ENCODE measurements at places on chromosomes 12 and 14.

GRCh38 chr14:100649173-100649519 is 61.9 kb upstream of the BEGAIN start:
- DNase-seq = no peak

DNA sequence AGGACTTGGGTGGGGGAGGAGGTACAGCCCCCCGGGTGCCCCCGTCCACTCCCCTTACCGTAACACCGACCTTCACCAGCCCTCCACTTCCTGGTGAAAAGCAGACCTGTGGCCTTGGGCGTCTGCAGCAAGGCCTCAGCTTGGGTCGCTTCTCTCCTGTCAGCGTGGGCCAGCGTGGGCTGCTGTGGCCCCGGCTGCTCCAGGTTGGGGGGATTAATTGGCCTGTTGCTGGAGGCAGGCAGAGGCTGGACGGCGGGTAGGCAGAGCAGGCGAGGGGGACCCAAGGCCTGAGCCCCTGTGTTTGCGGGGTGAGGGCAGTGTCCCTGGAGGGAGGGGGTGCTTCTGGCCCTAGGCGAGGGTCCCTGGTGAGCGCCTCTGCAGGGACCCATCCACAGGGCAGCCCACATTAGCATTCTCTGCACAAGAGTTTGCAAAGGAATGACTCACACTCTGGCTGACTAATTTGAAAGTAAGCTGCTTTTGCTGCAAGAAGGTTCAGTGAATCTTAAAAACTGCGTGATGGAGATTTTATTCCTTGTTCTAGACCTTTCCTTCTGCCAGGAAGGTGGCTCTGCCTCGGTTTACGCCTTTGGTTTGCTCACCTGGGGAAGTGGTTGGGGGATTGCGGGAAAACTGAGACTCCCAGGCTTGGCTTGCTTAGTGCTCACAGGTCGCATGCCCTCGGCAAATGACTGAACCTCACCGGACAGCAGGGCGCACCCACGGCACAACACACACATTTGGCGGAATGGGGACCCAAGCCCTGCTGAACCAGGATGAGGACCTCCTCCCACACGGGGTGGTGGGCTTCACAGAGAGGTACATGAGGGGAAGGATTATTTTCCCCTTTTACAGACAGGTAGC is 37.9 kb upstream of the DLK1 start:
- DNase-seq = no peak

DNA sequence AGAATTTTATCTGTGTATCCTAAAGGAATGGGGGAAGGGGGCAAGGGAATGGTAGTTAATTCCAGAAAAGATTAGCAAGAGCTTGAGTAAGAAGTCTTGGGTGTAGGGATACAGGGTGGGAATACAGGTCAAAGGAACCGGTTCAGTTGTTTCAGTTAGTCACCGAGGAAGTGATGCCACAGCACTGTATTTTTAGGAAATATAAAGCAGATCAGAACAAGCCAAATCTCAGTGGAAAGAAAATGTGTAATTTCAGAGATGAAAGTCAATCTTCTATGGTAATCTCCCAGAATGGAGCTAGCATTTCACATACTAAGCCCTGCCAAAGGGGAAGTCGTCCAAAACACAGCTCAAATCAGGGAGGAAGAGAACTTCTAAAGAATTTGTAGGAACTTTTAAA is 4.7 kb upstream of the TUBA1C start:
- no peak for DNase-seq

DNA sequence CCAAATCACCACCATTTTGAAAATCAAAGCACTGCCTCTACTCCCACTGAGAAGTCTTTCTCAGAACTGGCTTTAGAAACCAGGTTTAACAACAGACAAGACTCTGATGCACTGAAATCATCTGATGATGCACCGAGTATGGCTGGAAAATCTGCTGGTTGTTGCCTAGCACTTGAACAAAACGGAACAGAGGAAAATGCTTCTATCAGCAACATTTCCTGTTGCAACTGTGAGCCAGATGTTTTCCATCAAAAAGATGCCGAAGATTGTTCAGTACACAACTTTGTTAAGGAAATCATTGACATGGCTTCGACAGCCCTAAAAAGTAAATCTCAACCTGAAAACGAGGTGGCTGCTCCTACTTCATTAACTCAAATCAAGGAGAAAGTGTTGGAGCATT is 115.0 kb upstream of the NPAS3 start:
- no peak for DNase-seq

DNA sequence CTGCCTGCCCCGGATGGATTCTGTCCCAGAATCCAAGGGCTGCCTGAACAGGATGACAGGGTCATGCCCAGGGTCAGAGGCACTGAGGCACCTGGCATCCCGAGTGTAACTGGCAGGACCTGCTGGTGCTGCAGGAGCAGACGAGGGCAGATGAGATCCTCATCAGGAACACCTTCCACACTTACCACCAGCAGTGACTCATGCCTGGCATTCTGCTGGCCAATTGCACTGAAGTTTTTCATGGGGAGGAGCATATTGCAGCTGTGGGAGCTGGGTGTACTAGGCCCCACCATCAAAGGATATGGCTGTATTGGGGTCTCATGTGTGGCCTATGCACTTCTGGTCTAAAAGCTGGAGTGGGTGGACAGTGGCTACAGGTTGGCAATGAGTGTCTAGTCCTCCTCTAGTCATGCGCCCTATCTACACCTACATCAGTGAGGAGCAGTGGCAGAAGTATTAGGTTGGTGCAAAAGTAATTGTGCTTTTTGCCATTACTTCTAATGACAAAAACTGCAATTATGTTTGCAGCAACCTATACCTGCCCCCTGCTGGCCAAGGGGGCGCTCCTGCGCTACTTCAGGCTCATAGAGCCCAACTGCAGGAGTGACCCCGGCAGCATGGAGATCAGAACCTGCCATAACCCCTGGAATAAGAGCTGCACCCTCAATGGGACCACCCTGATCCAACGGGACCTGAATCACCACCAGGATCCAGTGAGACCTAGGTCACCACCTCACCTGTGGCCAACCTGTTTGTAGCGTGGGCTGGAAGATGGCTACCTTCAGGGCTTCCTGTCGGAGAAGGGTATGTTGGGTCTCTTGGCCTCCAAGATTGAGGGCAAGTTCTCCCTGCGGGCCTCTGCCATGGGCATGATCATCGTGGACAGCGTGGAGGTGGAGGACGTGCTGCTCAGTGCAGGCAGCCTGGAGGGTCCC is 8.0 kb upstream of the C12orf42 start:
- DNase-seq = peak; percentile 18

Data from activated CD4-positive, alpha-beta T cell treated with anti-CD3 and anti-CD28 coated beads for 24 hours (primary cell).